ENCODE measurements at places on chromosomes 2 and 18.

GRCh38 chr2:70994009-70994698, 519 bp downstream of the TEX261 start:
- DNase-seq = peak; percentile 61

GRCh38 chr2:110834134-110834827, 101.9 kb downstream of the ACOXL start:
- no peak for DNase-seq

DNA sequence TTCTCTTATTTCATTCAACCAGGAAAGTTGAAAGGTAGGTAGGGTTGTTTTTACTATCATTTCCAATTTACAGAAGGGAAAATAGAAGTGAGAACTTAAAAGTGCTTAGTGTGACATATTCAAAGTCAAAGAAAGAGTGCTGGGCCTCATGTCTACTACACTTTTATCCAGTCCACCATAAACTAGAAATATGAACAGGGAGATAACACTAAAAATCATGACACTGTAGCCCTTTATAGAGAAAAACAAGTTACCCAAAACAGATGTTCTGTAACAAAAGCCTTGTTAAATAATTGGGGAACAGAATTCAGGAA, 20.4 kb downstream of the SLC40A1 start:
- DNase-seq = no peak

DNA sequence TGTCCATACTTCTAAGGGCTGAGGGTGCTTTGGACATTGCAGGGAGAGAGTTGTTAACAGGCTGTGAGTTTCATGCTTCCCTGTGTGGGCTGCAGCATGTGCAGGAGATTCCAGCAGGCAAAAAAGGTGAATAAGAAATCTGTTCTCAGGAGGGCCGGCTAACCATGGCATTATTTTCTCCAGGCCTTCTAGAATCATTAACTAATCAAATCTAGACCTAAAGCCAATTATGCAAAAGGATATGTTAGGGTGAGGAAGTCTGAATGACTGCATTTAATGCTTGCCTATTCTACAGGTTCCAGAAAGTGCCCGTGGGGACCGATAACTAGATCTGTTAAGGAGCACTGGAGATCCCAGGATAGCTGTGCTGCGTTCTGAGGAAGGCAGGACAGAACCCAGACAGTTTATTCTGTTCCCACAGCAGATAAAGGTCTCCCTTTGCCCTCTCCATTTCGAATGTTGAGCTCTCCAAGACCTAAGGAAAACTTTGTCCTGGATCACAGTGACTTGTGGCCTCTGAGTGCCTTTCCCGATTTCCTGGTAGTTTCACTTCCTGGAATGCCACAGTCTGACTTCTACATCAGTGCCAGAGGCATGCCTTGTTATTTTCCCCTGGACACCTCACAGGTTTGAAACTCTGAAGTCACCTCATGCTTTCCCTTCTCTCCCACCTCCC, 50.0 kb upstream of the ZFP36L2 start:
- no peak for DNase-seq

- no peak for DNase-seq
These were observed 315.1 kb upstream of the KLHL29 start for GRCh38 chr2:23069923-23070322.

GRCh38 chr18:73407506-73407905, 539.7 kb upstream of the NETO1 start:
- no peak for DNase-seq

GRCh38 chr2:230541934-230542380, 126.0 kb downstream of the SP100 start:
- DNase-seq = no peak

DNA sequence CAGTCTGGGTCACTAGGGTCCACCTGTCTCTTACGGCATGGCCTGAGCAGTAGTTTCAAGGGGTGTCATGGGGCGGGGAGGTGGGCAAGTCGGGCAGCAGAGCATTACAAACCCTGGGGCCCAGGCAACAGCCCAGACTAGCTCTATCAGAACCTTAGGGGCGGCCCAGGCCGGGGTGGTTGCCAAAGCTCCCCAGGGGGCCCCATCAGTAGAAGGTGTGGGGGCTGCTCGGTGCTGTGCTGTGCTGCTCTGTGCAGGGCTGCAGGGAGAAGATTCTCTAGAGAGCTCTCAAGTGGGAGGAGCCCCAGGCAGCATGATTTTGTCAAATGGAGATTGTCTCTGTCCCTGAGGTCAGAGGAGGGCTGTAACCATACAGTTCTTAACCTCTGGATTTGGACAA, 36.4 kb upstream of the SLC14A1 start:
- no peak for DNase-seq
